ENCODE measurements at places on chromosomes 5 and 9.

GRCh38 chr5:14136228-14136627 is 6.9 kb upstream of the TRIO start:
- DNase-seq = no peak

DNA sequence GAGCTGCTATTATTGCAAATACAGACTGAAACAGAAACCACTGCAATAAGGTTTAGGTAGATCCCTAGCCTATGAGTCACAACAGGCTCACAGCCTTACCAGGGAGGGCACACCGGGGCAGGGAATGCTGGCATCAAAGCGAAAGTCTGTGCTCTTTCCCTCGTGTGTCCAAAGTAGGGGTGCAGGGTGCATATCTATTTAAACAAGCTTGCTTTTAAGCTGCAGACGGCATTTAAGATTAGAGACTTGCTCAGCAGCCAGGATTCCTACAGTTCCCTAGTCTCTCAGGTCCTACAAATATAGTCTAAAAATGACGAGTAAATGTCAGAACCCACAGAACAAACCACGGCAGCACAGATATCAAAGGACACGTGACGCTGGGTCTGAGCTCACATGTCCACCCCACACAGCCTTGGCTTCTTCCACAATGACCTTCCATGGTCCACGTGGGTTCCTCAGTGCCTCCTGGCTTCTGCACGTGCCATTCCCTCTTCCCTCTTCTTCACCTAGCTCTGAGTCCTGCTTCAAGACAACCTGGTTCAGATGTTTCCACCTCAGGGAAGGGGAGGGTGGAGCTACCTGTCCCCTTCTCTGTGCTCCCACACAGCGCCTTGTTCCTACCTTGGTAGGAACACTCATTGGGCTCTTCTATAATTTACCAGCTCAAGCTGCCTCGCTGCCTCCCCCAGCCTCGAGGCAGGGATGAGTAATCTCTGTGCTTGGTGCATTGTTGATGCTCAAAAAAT is 193.2 kb downstream of the MAPKAP1 start:
- peak; percentile 57 for DNase-seq

GRCh38 chr5:1245905-1246576 is 20.9 kb downstream of the SLC6A18 start:
- DNase-seq = no peak

DNA sequence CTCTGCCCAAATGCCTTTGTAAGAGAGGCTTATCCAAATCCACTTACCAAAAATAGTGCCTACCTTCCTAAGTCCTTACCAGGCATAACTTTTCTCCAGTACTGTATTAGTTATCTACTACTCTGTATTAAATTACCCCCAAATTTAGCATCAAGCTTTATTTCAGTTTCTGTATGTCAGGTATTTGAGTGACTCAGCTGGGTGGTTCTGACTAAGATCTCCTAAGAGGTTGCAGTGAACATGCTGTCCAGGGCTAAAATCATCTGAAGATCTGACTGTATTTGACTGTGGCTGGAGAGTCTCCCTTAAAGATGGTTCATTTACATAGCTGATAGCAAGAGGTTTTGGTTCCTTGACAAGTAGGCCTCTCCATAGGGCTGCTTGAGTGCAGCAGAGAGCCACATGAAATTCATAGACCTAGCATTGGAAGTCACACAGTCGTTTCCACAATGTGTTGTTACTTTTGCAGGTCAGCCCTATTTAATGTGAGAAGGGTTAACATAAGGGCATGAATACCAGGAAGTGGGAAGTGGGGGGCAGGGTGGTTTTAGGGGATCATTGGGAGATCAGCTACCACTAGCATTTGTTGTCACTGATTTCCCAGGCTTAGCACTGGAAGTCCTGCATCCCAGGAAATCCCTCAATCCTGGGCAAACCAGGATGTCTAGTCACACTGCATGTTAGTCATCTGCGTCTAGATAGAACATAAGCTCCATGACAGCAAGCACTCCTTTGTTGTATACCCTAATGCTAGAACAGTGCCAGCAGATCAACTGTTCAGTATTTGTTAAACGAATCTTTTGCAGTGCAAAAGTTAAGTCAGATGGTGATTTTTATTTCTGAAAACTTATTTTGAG is 2.0 kb upstream of the ZNF622 start:
- peak; percentile 72 for DNase-seq

- no peak for DNase-seq
Observed at GRCh38 chr5:51188001-51188591, 195.2 kb upstream of the ISL1 start.
